ENCODE measurements at places on chromosomes 16 and 17.
A peak's percentile ranks its signal among the peaks of the same experiment; 100 is the strongest.

DNA sequence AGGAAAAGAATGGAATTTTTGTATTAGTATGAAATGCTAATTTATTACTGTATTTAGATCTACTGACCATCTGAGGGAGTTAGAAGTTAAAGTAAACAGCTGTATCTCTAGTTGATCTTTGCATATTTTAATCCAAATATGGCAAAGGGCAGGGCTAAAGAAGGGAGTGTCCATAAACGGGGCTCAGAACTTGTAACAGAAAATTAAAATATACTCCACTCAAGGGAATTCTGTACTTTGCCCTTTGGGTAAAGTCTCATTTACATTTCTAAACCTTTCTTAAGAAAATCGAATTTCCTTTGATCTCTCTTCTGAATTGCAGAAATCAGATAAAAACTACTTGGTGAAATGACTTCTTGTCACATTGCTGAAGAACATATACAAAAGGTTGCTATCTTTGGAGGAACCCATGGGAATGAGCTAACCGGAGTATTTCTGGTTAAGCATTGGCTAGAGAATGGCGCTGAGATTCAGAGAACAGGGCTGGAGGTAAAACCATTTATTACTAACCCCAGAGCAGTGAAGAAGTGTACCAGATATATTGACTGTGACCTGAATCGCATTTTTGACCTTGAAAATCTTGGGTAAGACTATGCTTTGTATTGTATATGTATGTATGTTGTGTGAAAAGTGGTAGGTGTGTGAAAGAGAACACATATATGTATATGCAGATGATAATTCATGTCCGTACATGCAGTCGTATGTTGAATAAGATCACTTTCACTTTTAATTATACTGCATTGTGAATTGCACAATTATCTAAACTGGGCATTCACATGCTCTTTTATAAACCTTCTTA lies at the start of gene ASPA:
ASPA (plus strand) TSS at position 186 of the 799 bp plus-strand sequence; CDS start at position 349, 163 bp downstream.
- DNase-seq = no peak

DNA sequence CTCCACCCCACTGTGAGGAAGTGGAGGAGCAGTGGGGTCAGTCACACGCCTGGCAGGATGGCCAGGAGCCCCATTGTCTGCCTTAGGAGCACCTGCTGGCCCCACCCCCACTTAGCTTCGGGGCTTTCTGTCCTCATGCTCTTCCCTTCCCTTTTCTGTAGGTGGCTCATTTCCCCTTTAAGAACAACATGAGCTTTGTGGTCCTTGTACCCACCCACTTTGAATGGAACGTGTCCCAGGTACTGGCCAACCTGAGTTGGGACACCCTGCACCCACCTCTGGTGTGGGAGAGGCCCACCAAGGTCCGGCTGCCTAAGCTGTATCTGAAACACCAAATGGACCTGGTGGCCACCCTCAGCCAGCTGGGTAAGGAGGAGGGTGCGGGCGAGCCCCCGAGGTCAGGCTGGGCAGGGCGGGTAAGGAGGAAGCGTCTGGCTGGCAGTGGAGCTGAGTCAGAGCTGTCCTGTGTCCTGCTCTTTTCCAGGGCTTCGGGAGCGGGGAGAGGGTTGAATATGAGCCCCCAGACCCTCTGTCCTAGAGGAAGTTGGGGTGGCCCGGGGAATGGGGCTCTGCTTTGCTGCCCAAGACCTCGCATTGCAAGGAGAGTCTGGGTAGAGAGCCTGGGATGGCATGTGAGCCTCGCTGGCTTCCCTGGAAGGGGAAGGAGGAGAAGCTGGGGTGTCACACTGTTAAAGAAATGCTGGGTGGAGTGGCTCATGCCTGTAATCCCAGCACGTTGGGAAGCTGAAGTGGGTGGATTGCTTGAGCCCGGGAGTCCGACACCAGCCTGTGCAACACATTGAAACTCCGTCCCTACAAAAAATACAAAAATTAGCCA lies 9.2 kb upstream of the SERPINF1 start:
- DNase-seq = peak; percentile 60

DNA sequence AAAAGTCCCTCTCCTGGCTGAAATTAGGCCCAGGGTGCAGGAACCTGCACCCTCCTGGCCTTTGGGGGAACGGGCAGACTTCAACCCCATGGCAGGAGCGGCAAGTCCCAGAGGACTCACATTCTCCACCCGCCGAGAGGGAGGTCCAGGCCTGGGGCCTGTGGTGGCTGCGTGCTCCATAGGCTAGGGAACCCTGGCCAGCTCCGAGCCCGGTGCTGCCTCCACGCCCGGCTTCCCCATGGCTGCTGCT lies 130 bp downstream of the CCDC78 start:
- DNase-seq = no peak

- no peak for DNase-seq
Observed at GRCh38 chr17:50721194-50722010, 2.0 kb downstream of the LUC7L3 start.

DNA sequence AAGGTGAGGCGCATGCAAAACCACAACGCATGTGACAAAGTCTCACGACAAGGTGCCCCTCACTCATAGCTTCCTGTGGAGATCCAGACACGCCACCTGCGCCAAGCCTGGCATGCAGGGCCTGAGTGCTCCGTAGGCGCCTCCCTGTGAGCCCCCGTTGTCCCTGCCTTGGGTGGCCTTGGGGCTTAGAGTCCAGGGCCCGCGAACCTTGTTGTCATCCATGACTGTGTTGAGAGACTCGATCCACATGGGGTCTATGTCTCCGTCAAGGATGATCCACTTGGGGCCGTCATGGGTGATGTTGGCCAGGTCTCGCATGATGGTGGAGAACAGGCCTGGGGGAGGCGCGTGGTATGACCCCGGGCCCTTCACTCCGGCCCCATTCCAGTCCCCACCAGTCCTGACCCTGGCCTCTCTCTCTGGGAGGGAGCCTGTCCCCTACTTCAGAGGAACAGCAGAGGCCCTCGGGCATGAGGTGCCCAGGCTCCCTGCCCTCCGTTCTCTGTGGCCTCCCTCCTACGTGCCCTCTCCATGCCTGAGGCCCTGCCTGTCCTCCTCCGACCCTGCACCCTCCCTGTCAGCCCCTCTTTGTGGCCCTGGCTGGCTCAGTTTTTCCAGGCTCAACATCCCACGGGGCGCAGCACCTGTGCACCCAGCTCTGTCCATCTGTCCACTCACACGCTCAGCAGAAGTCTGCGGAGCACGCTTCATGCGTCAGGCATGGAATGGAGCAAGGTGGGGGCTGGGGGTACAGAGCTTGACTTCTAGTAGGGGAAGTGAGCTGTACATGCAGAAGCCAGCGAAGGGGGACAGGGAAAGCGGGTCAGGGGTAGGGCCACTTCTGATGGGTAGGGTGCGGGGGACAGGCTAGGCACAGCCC lies 85.7 kb downstream of the DNAH17 start:
- no peak for DNase-seq

GRCh38 chr16:75745242-75745641 lies 19.0 kb upstream of the CPHXL start:
- no peak for DNase-seq

DNA sequence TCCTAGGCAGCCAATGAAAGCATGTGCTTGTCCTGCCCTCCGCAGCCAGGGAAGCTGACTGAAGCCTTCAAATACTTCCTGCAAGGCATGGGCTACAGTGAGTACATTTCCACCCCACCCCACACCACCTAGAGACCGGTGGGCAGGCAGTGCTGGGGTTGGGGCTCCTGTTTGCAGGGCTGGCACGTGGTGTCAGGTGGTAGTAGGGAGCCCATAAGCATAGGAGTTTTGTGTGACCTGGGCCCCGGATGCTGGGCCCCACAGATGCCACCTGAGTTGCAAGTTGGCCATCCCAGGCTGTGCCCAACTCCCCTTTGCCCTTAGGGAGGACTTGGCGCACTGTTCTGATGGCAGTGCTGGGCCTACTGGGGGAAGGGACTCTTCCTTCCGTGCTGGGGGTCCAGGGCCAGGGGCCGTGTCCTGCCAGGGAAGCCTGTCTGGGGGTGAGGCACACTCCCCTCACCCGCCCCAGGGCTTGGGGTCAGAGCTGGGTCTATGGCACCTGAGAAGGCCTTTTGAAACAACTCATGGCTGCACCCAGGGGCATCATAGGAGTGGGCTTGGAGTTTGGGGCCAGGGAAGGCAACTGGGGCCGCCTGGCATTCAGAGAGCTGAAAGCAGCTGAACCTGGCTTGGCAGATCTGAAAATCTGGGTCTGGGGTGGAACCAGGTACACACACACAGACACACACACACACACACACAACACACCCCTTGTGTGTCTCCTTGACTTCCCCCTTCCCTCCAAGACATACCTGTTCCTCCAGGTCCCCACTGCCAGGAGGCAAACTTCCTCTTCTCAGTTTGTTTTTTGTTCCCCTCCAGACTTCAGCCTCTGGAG lies 5.8 kb upstream of the SETD6 start:
- DNase-seq = no peak

DNA sequence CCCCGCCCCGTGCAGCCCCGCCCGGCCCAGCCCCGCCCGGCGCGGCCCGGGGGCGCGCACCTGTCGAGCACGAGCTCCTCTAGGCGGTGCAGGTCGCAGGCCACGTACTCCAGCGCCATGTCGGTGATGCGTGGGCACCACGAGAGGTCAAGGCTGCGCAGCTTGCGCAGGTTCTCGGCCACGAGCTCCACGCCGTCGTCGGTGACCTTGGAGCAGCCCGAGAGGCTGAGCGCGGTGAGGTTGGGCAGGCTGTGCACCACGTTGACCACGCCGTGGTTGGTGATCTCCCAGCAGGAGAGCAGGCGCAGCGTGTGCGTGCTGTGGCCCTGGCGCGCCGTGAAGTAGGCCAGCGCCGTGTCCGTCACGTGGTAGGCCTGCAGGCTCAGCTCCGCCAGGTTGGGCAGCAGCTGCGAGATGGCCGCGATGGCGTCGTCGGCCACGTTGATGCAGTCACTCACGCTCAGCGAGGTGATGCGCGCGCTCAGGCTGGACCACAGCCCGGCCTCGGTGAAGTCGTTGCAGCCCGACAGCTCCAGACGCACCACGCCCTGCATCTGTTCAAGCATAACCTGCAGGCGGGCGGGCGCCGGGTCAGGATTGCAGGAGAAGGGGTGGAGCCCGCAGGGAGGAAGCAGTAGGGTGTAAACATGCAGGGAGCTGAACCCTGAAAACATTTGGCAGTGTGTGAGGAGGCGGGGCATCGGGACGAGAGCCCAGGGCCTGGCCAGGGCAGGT lies 5.3 kb upstream of the WDR24 start:
- DNase-seq = peak; percentile 99

DNA sequence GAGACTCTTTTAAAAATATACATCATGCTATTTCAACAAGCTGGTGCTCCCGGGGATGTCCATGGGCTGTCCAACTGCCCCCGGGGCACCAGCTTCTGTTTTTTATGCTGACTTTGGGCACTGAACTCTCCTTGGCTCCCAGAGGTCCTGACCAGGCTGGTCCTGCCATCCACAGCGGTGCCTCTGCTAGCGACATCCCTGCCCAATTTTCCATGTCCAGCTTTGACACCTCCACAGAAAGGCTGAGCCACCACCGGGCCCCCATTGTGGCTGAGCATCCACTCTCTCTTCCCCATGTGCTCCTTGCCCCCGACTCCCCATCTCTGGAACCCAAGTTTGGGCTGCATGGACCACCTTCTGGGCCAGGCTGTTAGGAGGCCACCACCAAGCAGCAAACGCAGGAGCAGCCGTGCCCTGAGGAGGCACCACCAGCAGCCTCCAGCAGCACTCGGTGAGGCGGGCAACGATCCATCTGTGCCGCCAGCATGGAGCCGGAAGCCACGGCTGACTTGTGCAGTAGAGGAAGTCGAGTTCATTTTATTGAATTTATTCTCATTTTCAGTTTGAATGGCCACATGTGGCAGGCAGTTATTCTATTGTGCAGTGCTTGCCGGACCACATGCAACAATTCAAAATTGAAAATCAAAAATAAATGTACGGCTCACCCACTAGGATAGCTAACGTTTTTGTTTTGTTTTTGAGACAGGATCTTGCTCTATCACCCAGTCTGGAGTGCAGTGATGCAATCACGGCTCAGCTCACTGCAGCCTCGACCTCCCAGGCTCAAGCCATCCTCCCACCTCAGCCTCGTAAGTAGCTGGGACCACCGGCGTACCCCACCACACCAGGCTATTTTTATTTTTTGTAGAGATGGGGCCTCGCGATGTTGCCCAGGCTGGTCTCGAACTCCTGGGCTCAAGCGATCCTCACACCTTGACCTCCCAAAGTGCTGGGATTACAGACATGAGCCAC lies 2.8 kb upstream of the MEAK7 start:
- DNase-seq = no peak
